ENCODE measurements at places on chromosomes 12 and 14.

- DNase-seq = no peak
Measured at GRCh38 chr14:46384611-46385010, 267.0 kb downstream of the RPL10L start.

DNA sequence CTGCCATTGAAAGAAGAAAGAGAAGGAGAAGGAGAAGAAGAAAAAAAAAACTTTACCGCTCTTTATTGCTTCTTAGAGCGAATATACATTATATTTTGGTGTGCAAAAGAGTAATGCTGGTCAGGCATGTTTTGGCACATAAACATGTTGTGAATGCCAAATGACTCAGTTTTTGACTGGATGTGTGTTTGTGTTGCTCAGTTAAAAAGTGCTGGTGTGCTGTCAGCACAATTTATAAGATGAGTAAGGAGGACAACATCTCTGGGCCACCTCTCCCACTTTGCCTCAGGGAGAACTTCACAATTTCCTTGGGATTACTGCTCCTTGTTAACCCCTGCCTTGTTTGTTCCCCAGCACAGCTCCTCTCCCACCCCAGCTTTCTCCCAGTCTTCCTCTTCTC lies 584.8 kb downstream of the ETNK1 start:
- peak; percentile 1 for DNase-seq

DNA sequence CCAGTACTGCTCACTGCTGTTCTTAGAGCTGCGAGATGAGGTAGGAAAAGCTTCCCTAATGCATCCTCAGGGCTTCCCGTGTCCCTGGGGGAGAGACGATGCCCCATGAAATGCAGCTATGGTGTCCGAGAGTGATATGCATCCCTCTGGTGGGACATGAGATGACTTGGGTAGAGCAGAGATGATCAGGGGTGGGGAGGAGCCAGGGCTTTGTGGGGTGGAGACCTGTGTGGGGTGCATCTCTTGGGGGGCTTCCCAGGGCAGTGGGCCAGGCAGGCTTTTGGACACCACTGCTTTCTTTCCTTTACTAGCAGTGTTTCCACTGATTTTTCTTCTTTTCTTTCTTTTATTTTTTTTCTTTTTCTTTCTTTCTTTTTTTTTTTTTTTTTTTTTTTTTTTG lies 147.3 kb downstream of the ADGRD1 start:
- no peak for DNase-seq

DNA sequence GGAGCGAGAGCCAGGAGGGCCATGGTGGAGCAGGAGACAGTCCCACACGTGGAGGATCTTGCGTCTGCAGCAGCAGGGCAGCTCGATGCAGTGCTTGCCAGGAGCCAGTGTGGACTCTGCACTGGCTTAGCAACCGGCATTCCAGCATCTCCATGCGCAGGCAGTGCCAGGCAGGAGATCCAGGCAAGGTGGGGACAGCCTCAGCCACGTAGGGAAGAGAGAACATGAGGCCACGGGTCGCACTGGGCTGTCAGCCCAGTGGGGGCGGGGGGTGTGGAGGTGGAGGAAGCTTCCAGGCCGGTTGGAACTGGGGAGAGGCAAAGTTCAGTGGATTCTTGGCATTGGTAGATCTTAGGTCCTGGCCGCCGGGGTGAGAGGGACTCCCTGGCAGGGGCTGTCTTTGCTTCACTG lies 121.0 kb upstream of the EVL start:
- DNase-seq = no peak

DNA sequence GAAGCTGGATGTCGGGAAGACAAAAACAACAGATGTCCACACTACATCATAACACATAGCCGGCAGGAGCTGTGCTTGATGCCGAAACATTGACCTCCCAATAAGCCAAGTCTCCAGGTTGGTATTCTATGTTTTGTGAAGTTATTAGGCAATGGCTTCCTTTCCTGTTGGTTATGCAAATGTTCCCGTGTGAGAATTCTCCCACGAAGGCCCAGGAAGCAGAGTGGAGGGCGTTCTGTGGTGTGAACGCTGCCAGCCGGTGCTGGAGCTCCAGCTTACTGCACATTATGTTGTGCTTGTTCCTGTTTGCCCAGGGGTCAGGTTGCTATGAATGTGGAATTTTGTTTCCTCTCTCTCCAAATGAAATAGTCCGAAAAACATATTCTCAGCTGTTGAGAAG lies 156.4 kb upstream of the HMGA2 start:
- no peak for DNase-seq

DNA sequence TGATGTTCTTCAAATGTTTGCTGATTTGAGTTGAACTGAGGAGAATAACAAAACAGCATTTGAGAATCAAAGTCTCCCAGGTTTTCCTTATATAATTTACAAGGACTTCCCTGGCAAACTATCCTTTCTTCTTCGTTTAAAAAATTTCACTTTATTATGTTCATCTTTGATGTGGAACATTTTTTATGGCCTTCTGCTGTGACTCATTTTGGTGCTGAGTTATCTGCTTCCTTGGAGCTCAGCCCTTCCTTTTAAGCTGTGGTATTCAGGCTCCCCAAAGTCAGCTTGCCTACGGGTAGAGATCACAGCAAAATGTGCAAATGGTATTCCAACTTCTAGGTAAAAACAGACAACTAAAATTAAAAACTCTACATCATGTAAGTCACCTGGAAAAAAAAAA lies 1.4 kb upstream of the ANO4 start:
- DNase-seq = peak; percentile 85

DNA sequence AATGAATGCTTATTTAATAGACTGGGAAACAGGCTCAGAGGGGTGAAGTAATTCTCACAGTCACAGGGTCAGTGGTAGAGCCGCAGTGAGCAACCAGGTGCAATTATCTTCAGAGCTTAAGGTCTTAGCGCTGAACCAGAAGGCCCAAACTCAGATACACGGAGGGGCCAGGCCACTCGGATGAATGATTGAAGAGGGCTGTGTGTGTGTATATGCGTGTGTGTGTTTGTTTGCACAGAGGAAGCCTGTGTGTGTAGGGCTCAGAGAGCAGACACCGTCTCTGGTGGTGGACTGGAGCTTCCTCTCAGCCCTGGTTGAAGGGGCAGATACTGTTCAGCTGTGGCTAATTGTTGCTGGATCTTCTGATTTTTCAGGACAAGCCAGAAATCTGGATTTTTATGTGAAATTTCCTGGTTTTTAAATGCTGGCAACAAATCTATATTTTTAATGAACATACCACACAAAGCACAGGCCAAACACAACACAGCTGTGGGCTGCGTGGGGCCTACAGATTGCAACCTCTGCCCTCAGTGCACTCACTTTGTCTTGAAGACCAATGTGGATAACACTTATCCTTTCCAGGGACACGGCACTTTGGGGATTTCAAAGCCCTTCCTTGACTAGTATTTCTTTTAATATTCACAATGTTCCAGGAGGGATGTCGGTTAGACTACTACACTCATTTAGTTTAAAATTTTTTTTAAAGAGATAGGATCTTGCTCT lies 94.5 kb upstream of the NRXN3 start:
- DNase-seq = no peak

DNA sequence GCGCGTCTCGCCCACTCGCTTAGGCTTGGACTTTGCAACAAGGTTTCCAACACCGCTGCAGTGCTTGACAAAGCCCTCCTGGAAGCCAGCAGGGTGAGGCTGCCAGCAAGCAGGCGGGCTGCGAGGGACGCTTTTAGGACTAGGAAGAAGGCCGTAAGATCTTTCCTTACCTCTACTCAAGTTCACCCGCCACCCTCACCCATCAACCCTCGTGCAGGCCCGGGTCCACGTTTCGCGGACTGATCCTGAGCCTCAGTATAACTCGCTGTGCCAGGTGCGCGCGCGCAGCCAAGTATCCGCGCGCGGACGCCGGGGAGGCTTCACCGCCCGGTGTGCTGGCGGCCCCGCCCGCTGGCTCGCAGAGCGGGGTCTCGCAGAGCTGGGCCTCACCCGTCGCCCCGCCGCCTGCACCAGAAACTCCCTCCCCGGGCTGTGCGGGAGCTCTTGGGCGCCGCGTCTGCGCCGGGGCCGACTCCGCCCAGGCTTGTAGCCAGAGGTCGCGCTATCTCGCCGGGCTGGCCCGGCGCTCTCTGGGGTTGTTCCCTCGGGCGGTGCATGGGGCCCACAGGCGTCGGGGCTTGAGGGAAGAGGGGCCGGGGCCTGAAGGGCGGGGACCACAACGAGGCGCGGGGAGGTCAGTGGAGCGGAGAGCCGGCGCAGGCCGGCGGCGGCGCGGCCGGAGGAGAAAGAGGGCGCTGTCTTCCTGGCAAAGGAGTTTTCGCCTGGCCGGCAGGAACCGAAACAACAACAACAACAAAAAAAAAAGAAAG lies 7.6 kb upstream of the SIX1 start:
- peak; percentile 83 for DNase-seq

GRCh38 chr12:116651089-116651488 lies 86.8 kb downstream of the SPRING1 start:
- DNase-seq = no peak

DNA sequence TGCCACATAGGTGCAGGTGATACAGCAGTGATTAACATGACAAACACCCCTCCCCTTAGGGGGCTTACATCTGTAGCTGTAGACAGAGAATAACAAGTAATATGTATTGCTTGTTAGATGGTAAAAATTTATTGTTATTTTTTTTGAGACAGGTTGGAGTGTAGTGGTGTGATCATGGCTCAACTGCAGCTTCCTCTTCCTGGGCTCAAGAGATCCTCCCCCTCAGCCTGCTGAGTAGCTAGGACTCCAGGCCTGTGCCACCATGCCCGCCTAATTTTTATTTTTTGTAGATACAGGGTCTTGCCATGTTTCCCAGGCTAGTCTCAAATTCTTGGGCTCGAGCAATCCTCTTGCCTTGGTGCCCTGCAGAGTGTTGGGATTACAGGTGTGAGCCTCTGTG lies 19.8 kb downstream of the DIP2B start:
- no peak for DNase-seq

- peak; percentile 25 for DNase-seq
Measured at GRCh38 chr12:80622271-80622670, 85.2 kb upstream of the MYF6 start.

GRCh38 chr12:115979351-115979750 lies 298.1 kb downstream of the MED13L start:
- DNase-seq = peak; percentile 25

DNA sequence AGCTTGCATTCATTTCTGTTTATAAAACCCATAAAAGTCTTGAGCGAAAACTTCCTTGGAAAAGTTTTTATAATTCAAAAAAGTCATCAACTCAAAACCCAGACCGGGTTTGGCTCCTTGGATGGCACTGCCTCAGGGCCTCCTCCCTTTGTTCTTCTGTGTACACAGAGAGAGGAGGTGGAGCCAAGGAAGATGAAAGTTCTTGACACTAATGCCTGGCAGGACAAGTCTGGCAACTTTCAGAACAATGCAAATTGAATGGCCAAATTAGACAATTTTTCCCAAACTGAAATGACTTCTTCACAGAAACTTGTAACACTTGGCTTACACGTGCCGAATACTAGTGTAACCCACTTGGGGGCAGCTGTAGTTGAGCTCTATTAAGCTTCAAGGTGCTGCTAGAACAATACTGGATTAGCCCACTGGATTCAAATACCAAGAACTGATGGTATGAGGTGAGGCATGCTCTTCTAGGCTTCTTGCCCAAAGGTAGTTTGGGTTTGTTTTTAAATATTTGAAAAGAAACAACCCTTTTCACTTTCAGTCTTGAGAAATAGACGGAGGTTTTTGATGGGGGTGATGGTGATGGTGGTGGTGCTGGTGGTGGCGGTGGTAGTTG lies 86.6 kb upstream of the FRMD6 start:
- DNase-seq = peak; percentile 33

DNA sequence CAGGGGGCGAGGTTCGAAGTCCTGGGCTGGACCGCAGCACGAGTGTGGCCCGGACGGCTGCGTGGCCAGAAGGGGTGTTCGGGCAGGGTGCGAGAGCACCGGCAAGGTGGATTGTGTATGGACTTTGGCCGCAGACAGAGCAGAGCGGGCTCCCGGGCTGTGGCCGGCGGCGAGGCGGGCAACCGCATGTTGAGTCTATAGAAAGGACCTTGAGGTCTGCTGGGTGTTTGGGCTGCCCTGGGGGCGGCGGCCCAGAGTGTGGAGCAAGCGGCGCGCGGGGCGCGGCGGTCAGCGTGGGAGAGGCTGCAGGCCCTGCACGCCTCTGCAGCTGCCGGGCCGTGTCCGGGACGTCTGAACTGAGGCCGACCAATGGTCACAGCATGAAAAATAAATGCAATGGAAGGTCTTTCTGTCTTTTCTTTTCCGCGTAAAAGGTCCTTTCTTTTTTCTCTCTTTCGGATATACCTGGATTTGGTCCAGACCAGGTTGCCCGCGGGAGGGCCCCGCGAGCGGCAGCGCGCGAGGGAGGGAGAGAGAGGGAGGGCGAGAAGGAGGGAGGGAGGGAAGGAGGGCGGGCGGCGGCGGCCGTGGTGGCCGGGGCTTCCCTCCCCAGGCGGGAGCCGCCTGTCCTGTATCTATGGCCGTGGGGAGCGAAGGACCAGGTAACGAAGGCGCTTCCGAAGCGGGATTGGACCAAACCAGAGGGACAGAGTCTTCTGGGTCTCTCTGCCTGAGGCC lies 5.5 kb upstream of the HOXC9 start:
- no peak for DNase-seq

DNA sequence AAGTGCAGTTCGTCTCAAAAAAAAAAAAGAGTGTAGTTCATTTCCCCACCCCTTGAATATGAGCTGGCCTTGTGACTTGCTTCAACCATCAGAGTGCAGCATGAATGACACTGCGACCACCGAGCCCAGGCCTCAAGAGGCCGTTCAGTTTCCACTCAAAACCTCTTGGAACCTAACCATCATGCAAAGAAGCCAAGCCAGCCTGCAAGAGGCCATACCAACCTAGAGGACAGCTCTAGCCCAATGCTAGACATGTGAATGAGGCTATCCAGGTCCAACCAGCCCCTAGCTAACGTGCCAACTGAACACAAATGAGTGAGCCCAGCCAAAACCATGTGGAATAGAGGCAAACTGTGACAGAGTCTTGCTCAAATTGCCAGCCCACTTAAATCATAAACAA lies 29.7 kb downstream of the R3HDM2 start:
- peak; percentile 23 for DNase-seq

DNA sequence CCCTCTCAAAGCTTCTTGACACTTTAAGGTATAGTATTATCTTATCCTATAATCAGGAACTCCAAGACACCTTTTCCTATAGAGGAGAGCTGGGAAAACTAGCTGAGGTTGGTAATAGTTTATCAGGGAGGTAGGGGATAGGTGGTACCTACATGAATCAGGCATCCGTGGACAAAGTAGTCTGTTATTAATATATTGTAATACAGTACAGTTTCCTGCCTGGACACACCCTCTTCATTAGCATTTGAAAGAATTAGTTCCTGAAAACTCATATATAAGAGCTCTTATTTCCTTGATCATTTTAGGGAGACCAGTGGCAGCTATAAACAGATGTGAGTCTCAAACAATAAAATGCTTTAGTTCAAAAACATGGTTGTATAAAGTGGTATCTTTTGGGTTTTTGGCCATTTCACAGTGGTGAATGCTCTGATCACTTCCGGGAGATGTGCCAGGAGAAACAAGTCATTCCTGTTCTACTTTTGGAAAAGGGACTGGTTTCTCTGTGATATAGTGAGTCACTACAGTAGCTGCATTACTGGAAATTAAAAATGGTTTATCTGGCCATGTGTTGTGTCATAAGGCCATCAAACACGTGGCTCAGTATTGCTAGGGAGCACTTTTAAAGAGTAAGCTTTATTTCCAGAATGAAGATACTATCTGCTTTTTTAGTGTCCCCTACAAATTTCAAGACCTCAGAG lies 98.1 kb downstream of the KLRB1 start:
- DNase-seq = peak; percentile 75
